ENCODE measurements at places on chromosomes 13 and 19.

DNA sequence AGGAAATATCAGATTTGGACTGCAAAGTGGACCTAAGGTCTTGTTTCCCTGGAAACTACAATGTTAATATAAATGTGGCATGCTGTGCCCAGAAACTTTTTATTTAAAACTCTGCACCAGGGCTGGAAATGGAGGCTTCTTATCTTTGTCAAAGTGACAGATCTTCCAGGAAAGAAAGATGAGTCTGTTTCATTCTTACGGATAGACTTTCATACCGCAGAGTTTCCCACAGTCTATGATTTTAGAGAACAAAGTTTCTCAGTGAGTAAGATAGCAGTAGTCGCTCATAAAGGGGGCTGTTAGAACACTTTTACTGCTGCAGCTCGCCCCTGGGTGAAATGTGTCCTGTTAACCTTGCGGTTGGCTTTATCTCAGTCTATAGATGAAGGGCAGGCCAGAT, 6.7 kb downstream of the CLEC11A start:
- no peak for DNase-seq

DNA sequence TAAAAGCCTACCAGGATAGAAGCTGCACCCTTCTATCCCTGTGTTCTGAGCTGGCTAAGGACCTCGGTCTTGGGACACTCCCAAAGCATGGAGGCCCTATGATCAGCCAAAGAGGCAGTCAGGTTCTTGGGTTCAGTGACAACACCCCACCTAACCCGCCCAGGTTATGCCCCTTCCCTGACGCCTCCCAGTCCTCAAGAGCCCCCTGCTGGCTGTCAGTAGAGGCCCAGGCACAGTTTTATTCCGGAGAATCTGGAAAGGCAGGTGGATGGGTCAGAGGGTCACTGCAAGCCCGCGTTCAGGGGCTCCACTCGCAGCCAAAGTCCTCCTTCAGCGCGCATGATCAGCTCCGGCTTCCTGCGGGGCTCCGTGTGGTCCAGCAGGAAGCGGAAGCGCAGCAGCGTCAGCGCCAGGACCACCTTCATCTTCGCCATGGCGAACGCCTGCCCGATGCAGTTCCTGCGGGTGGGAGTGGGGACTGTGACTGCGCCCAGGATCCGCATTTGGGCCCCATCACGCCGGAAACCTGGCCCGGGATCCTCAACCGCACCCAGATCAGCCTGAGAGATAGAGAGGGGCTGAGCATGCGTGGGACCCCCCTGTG, 22.3 kb downstream of the OR10H3 start:
- DNase-seq = no peak

GRCh38 chr19:10238172-10238783, 7.1 kb upstream of the S1PR2 start:
- no peak for DNase-seq

- DNase-seq = no peak
Observed at GRCh38 chr13:30755678-30756077, 20.3 kb downstream of the ALOX5AP start.

DNA sequence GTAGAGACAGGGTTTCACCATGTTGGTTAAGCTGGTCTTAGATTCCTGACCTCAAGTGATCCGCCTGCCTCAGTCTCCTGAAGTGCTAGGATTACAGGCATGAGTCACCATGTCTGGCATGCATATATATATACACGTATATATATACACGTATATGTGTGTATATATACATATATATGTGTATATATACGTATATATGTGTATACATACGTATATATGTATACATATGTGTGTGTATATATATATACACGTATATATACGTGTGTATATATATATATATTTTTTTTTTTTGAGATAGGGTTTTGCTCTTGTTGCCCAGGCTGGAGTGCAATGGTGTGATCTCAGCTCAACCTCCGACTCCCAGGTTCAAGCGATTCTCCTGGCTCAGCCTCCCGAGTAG, 11.9 kb downstream of the DNMT1 start:
- no peak for DNase-seq

DNA sequence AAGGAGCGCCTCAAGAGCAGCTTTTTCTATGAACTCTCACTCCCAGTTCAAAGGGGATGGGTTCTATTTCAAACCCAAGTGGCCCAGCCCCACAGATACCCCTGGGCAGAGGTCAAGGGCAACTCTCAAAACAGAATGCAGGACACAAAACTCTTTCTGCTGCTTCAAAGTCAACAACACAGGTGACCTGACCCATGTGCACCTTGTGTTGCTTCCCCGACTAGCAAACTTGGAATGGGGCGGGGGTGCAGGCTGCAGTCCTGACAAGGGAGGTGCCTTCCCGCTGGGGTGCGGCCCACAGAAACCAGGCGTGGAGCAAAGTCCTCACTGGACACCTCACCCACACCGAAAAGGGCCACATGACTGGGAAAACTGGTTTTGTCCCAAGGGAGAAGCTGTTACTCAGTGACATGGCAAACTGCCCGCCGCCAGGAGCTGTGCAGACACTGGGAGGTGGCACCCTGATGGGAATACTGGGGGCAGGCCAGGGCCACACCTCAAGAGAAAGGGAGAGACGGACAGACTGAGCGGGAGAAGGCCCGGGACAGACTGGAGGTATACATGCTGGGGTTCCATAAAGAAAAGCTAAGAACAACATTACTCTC, 17.4 kb downstream of the ZC3H4 start:
- no peak for DNase-seq

GRCh38 chr19:45558399-45558878, 26.2 kb downstream of the OPA3 start:
- DNase-seq = no peak

DNA sequence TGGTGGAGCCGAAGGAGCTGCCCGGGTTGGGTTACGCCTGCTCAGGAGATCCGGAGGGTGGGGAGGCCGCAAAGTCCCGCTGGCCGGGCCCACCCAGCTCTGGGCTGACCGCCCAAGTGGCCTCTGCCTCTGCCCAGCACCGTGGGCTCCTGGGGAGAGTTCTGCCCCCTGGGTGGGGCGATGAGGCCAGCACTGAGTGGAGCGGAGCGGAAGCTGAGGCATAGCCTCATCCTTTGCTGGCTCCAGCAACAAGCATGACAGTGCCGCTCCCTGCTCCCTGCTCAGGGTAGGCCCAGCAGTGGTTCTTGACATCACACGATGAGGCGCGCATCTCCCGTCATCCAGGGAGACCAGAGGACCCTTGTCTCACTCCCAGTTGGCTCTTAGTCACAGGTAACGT, 22.5 kb downstream of the CCDC8 start:
- no peak for DNase-seq

GRCh38 chr13:83880275-83881139, 1.8 kb downstream of the SLITRK1 start:
- DNase-seq = no peak

GRCh38 chr19:38741670-38742069, 2.6 kb downstream of the CAPN12 start:
- no peak for DNase-seq

GRCh38 chr13:35144166-35144890, 202.3 kb downstream of the NBEA start:
- no peak for DNase-seq

DNA sequence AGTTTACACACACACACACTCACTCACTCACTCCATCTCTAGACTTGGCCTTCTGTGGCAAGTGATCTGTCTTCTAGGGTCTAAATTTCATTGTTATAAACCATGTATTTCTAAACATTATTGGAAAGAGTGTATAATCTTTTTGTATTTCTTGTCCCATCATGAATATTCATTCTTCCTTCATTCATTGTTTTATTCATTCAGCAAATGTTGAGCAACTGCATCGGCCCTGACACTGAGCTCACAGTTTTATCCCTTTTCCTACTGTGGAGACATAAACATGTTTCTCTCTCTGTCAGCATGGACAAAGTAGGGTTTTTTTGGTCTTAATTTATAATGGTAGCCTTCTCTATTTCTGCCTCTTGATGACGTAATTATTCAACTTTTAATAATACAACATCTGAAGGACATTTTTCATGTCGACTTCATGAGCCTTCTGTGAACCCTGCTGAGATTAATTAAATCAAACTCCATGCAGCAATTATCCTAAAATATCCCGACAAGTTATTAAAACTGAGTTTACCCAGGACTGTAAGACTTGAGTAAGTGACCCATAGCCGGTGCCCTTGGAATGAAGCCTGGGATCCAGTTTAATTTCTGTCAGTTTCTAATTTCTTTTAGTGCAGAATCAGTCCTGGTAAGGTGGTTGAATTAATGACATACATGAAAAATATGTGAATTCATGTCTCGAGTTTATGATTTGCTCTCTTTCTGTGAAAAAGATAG, 7.3 kb downstream of the SPATA13 start:
- no peak for DNase-seq

GRCh38 chr19:1533510-1534150, 9.8 kb downstream of the PLK5 start:
- DNase-seq = no peak

GRCh38 chr13:27379694-27380641, 44.5 kb upstream of the GTF3A start:
- DNase-seq = no peak
